Hair follicle dermal papilla cell (primary cell): ENCODE measurements at places on chromosomes 3 and 15. TPM values are rescaled to one million over a fixed set of nuclear protein-coding genes. Genes with fewer than 3 reads are reported as not detected.

The ACAP2 gene
- 67.9 and 90.9 TPM in 2 replicates for total RNA-seq

The ALDH1L1 gene
- 0.16 TPM in 1 of 2 replicates, not detected in the other for total RNA-seq

The SKOR1 gene
- 0.24 and 0.49 TPM in 2 replicates for total RNA-seq

The ARGFX gene
- total RNA-seq, result not detected in 2 replicates

The FAM107A gene
- total RNA-seq, result 0.32 and 0.85 TPM in 2 replicates

The DUT gene
- total RNA-seq, result 35.5 and 38.7 TPM in 2 replicates

The CHL1 gene
- under 0.01 TPM in 1 of 2 replicates, not detected in the other for total RNA-seq
